GOT3 (cell line): ENCODE measurements at places on chromosomes 11 and 22.

DNA sequence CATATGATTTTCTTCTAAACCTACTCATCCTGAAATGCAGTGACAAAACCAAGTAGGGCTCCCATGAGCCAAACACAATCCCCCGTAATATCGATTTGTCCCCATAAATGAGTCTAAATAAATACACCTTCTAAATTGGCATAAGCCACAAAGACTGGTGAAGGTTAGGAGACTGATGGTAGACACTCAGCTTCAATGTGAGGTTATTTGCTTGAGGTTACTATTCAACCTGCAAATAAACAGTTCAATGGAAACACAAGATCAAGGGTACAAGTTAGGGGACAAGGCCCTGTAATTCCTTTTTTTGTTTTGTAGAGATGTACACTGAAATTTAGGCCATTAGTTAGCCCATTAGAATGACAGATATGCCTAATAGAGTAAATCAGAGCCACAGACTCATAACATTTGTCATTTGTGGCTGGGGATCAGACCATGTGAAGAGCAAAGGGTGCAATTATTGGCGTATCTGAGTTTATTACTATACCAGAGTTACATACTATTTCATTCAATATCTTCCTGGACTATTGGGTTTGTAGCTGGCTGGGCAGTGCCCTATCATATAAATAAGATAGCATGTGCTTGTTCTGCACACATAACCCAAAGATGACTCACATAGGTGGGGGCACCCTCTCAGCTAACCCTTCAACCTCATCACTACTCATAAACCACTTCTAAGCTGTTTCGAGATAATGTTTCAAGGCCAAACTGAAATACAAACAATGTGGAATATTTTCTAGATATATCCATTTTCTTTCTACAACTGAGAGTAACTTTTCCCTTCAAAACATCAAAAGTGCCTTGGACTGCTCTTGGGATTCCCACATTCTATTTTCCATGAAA is 695.3 kb downstream of the KCNA4 start:
- DNase-seq: no peak

DNA sequence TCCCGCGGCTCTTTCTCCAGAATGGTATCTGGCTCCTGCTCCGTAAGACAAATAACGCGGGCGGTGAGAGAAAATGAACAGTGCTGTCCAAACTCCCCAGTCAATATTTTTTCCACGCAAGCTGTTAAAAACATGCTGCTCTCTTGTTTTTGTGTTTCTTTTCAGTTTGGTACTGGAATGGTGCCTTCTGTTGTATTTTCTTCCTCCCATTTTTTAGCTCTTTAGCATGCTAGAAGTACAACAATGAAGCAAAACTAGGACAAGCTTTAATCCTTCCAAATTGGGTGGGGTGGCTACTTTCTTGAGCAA is 599 bp upstream of the PPP2R1B start:
- DNase-seq: no peak

DNA sequence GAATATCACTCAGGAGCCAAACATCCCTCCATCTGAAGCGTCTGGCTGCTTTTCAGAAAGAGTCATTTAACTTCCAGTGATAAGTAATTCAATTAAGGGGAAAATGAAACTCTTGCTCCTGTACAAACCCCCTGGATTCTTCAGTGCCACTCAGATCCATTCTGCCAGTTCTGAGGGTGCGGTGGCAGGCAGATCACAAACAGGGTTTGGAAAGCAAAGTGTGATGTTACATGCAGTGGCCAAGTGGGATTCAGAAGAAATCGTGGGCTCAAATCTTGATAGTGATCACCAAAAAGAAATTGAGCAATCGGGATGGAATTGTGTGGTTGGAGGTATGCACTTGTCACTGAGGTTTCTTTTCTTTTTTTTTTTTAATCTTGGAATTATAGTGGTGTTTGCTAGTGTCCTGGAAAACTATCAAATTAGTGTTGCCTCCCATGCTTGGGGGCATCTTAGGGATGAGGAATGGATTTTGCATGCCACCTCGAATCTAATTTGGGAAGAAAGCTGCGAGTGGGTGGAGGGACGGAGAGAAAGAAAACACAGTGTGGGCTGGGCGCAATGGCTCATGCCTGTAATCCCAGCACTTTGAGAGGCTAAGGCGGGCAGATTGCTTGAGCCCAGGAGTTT is 22.5 kb upstream of the RTL6 start:
- DNase-seq: no peak

- DNase-seq: no peak
Measured at GRCh38 chr11:110763249-110764011, 51.2 kb upstream of the ARHGAP20 start.

DNA sequence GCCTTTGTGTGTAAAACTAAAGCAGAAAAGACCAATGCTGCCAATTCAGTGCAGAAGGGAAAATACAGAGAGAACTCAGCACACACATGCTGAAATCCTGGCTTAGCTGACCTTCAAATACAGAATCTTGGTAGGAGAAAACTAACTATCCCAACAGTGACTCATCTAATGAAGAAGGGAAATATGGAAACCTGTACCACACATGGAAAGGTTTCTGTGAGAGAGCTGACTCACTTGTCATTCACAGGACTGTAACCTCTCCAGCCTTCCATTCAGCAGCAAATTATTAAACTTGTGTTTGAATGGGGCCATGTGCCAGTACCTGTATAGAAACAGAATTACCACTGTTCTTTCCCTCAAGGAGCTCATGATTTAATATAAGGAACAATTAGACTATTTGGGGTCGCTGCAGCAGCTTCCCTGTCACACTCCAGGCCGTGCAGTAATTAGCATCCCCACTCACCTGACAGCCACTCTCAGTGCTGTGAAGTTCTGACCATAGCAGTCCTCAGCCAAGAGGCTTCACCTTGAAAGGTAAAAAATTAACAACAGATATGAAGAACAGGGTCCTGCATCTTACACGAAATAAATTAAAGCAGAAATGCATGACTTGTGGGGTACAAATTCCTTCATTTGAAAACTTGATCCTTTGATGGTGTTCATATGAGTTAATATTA is 53.9 kb downstream of the MSANTD4 start:
- DNase-seq: no peak

GRCh38 chr22:25748140-25748539 is 6.2 kb downstream of the MYO18B start:
- DNase-seq: no peak

GRCh38 chr11:88259431-88259830 is 78.1 kb downstream of the CTSC start:
- no peak for DNase-seq

DNA sequence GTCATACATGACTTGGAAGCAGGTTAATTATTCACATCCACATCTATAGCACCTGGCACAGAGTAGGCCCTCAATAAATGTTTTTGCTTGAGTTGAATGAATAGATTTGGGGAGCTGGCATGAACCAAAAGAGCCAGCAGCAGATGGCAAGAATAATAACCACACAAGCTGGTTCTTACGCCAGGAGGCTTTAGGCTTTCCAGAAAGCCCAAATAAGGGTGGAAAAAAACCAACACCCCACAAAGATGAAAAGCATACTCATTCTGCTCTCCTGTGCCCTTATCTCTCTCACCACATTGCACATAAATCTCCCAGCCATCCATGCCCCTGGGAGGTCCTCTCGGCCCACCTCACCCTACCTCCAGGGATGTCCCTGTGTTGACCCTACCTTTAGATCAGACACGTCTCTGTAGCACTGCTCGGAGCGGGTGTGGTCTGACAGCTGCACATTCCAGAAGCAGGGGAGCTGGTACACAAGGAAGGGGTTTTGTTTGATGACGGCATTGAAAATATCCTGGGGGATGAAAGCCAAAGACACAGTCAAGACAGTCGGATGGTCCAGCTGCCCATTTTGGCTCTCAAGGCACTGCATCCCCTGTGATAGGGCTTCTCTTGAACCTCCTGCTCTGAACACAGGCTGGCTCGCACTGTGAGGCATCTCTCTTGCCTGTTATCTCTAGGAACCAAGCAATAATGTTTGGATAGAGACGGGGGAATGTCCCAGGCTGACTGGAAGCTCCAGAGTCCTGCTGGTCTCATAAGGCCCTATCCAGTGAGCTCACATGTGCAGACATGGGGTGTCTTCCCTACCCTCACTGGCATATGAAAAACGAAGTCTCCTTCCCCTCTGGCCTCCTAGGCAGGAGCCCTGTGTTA is 323.6 kb upstream of the SYN3 start:
- DNase-seq: no peak

DNA sequence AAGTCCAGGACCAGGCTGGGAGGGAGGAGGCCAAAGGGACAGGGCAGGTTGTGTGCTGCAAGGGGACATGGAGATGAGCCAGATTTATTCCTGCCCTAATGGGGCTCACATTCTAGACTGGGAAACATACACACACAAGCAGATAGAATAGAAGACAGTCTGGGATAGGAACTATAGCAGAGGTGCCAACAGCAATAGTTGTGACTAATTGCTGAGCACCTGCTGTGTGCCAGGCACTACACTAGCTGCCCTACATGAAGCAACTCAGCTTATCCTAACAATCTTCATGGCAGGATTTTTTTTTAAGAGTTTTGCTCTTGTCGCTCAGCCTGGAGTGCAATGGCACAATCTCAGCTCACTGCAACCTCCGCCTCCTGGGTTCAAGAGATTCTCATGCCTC is 11.4 kb downstream of the MOGAT2 start:
- DNase-seq: no peak

DNA sequence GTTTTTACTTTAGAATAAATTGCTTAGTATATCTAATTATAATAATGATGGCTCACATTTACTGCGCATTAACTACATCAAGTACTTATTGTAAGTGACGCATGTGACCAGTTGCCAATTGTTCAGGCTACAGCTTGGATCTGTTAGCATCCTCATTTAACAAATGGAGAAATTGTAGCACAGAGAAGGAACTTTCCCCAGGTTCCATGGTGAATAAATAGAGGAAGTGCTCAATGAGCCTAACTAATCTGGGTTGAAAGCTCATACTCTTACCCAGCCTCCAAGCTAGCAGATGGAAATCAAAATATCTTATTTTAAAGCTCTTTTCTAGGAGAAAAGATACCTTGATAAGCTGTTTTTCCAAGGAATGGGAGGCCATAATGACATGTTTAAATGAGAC is 19.8 kb downstream of the MMP27 start:
- no peak for DNase-seq

- DNase-seq: no peak
Measured at GRCh38 chr22:23228503-23228902, 48.2 kb downstream of the BCR start.

GRCh38 chr11:18111005-18111404 is 5.1 kb upstream of the SAAL1 start:
- DNase-seq: no peak

- DNase-seq: no peak
Measured at GRCh38 chr11:1421291-1421690, 31.6 kb downstream of the BRSK2 start.

GRCh38 chr11:68617925-68618809 is 66.2 kb upstream of the GAL start:
- no peak for DNase-seq

DNA sequence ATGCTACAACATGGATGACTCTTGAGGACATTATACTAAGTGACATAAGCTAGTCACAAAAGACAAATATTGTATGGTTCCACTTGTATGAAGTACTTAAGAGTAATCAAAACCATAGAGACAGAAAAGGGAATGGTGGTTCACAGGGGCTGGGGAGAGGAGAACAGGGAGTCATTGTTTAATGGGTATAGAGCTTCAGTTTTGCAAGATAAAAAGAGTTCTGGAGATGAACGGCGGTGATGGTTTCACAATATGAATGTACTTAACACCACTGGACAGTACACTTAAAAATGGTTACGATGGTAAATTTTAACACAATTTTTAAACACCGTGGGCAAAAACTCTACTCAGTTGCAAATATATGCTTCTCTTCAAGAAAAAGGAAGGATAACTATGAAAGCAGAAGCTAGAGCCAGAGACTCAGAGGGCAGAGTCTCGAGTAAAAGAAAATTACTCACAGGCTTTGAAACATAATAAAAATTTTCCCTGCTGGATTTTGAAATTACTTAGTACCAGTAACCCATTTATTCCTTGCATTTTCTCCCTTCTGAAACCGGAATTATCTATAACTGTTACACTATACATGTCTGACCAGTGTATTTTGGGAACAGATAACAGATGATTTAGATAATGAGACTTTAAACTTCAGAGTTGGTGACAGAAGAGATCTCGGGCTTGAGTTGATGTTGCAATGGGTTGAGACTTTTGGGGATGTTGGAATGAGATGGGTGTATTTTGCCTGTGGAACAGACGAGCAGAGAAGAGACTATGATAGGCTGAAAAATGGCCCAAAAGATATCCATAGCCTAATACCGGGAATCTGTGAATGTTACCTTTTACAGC is 15.0 kb downstream of the MRTFA start:
- no peak for DNase-seq

GRCh38 chr11:9211322-9211721 is 53.8 kb downstream of the DENND5A start:
- DNase-seq: no peak

DNA sequence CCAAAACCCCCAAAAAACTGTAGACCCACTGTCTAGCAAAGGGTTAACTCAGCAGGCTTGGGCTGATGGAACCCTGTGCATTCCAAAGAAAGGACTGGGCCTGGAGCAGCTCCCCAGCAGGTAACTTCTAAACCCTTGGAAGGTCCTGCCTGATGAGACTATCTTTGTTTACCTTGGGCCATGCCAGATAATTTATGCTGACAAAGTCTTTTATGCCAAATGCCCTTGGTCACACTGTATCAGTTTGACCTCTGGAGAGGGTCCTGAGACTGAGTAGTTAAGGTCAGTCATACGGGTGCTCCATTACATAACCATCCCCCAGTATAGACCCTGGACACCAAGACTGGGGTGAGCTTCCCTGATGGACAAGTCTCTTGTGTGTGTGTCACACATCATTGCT is 21.9 kb upstream of the DNAL4 start:
- no peak for DNase-seq

- DNase-seq: no peak
Measured at GRCh38 chr11:46895821-46896220, 22.5 kb downstream of the LRP4 start.

GRCh38 chr11:15569305-15570025 is 454.7 kb downstream of the INSC start:
- DNase-seq: no peak

DNA sequence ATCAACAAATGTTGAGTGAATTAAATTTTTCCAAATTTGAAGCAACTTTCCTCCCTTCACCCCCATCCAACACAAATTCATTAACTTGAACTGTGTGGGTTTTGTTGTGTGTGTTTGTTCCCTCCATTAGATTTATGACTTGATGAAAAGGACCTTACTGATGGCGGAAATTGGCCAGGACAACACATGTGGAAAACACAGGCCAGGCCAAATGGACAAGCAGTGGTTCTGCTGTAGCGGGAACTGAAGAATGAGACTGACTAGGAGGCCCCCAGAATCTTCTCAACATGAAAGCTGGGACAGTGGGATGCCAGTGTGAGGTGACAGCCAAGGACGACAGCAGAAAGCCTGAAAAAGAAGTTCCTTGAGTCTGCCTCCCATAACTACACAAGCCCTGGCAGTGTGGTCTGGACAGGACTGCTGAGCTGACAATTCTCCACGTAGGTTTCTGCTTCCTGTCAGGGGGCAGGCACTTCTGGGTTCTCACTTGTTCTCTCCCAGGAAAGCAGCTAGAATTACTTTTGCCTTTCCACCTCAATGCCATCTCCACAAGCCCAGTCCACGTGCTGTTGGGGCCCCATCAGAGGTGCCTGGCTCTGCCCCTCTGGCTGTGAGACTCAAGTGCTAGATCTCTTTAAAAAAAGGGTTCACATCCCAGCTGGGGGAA is 94.3 kb downstream of the ETS1 start:
- no peak for DNase-seq

- DNase-seq: no peak
Measured at GRCh38 chr22:25202290-25202921, 2.7 kb downstream of the CRYBB3 start.
